ENCODE measurements at places on chromosomes 2 and 18.

DNA sequence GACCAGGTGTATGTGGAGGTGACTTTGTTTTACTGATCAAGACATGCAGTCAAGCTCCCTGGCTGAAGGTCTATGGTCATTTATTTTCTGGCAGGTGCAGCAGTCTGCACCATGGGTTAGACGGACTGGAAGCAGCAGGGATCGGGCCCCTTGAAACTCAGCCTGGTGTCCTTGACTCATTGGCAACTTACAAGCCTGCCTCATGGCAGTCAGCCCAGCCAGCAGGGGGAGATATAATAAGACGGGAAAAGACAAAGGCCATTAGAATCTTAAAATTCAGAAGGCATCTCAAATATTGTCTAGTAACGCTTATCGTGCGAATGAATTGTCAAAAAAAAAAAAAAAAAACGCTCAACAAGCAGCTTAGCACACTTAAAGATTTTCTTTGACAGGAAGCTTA, 308.2 kb downstream of the EN1 start:
- DNase-seq, result no peak

- peak; percentile 39 for DNase-seq
Measured at GRCh38 chr2:128178650-128179460, 87.9 kb downstream of the UGGT1 start.

DNA sequence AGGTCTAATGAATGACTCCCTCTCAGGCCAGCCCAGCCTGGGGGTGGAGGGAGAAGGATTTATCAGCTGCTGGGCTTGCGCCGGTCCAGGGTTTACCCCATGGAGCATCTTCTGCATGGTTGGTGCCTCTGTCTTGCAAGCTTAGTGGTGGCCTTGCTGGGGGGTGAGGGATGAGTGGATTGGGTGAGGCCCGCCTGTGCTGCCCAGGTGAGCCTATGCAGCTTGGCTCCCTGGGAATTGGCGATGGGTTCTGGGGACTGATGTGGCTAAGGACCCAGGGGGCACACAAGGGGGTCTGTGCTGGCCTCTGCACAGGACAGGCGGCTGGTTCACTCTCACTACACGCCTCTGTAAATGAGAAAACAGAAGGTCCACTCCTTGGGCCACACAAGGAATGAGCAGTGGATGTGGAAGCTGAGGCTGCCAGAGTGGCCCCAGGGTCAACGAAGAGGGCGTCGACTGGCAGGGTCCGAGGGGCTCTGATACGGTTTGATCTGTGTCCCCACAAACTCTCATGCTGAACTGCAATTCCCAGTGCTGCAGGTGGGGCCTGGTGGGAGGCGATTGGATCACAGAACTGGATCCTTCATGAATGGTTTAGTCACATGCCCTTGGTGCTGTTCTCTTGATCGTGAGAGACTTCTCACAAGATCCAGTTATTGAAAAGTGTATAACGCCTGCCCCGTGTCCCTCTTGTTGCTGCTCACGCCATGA, 151.6 kb upstream of the HDAC4 start:
- no peak for DNase-seq

DNA sequence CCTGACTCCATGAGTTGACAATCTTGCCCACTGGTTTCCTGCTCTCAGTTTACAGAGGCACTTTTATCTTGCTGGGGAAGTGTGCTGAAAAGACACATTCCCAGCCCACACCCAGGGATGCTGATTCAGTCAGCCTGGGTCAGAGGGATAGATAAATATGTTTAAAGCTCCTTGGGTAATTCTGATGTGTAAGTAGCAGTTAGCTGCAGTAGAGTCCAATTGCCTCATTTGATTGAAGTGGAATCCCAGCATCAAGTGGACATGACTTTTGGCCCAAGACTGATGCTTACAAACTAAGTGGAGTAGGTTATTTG, 29.4 kb downstream of the PSD4 start:
- DNase-seq, result no peak

Measured in CD4-positive, alpha-beta T cell treated with Interleukin-15 for 4 hours (primary cell).